ENCODE measurements at places on chromosomes 11 and 22. TPM values are rescaled to one million over a fixed set of nuclear protein-coding genes. Genes with fewer than 3 reads are reported as not detected.

SAA4 gene
- total RNA-seq: not detected

KRTAP5-9 gene
- not detected for total RNA-seq

BTG4 gene
- total RNA-seq: 3.0 TPM

TRIM48 gene
- not detected for total RNA-seq

XKR3 gene
- total RNA-seq: not detected

PNPLA3 gene
- 0.51 TPM for total RNA-seq

CRYBB1 gene
- not detected for total RNA-seq

P2RY2 gene
- total RNA-seq: 25.6 TPM

MMP12 gene
- not detected for total RNA-seq

SMC1B gene
- 0.10 TPM for total RNA-seq

OR56B1 gene
- 0.10 TPM for total RNA-seq

VPREB1 gene
- not detected for total RNA-seq

VSIG10L2 gene
- not detected for total RNA-seq

PKNOX2 gene
- total RNA-seq: 12.3 TPM

PRR33 gene
- total RNA-seq: 4.8 TPM

GTSE1 gene
- total RNA-seq: 5.5 TPM

ZNF280A gene
- total RNA-seq: not detected

FOSL1 gene
- total RNA-seq: 0.21 TPM

OR51E2 gene
- not detected for total RNA-seq

HPX gene
- total RNA-seq: 0.31 TPM

AQP11 gene
- total RNA-seq: 1.4 TPM
